ENCODE measurements at places on chromosomes 2 and 18.

- DNase-seq = no peak
These were observed 139.6 kb upstream of the B3GNT2 start for GRCh38 chr2:62056341-62056740.

- DNase-seq = no peak
These were observed 21.2 kb downstream of the TGFA start for GRCh38 chr2:70532244-70532935.

DNA sequence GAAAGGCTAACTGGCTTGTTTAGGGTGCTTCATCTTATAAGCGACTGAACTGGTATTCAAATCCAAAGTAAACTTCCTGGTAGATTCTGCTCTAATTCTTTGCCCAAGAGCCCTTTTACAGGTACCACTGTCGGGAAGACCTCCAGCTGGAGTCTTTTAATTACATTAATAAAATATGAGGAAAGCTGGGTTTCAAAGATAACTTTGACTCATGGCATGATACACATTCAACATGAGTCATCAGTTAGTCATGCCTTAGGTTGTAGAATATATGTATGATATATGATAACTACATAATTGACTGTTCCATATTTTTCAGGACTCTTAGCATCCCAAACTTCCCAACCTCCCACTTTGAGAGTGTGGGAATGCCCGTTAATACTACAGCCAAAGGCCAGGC, 32.3 kb downstream of the ZCCHC2 start:
- no peak for DNase-seq

- DNase-seq = no peak
These were observed 697.3 kb downstream of the TRIB2 start for GRCh38 chr2:13413989-13414388.

DNA sequence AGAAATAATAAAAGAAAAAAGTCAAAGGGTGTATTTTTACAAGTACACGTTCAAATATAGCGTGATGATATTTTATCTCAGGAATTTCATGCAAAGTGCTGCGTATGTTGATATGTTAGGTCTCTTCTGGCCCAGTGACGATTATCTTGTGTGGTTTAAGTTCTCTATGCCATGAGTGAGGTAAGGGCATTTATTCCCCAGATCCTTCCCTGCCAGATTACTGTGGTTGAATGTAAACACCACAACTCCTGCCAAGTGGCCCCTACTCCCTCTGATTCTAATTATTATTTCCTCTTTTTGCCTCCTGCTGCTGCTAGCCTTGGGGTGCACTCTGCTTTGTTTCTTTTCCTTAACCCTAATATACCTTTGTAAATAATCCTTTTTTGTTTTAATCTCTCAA, 12.2 kb downstream of the SCN2A start:
- no peak for DNase-seq

GRCh38 chr2:151481744-151482143, 72.0 kb downstream of the RIF1 start:
- no peak for DNase-seq

DNA sequence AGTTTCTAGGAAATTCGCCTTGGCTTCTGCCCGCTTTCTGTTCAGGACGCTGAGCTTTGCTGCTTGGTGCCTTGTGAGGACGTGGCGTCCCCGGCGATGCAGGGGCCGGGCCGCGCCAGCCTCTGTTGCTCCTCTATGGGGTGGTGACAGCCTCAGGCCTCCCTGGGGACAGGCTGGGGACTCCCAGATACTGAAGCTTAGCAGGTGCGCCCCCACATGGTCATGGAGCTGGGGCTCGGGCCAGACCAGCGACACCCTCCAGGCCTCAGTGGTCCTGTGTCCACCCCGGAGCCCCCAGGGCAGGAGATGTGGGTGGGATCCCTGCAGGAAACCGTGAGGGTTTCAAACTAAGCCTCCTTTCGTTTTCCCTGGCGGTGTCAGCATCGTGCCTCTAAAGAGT, 29.2 kb downstream of the KCNG2 start:
- no peak for DNase-seq

DNA sequence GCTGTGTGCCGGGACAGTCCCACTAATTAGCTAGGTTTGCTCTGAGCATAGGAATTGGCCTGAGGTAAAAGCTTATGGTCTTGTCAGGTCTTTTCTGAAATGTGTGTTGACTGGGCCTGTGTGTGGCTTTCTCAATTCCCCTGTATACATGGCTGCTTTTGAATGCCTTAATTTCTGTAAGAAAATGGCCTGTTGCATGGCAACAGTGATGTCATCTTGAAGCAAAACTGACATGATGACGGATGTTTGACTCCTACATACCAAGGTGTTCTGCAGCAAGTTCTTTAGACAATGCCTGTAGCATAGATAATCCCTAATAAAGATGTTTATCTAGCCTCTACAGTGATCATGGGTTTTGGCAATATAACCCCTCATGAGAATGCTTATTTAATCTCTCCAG, 198.5 kb downstream of the OTX1 start:
- DNase-seq = no peak

GRCh38 chr2:23413641-23414040, 28.7 kb downstream of the KLHL29 start:
- DNase-seq = no peak

DNA sequence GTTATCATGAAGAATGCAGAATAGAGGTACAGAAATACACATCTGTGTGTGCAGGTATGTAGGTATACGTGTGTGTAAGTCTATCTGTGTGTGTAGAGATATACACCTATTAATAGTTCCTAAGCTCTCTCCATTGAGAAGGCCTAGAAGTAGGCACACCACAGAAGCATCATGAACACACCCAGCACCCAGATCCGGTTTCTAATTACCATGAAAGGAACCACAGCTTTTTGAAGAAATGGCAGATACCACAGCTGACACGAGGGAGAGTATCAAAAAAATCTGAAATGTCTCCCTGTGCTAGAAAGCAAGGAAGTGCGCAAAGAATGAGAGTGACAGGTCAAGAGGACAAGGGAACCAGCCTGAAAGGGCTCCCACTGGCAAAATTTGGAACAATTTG, 27.7 kb upstream of the AP1S3 start:
- DNase-seq = no peak

DNA sequence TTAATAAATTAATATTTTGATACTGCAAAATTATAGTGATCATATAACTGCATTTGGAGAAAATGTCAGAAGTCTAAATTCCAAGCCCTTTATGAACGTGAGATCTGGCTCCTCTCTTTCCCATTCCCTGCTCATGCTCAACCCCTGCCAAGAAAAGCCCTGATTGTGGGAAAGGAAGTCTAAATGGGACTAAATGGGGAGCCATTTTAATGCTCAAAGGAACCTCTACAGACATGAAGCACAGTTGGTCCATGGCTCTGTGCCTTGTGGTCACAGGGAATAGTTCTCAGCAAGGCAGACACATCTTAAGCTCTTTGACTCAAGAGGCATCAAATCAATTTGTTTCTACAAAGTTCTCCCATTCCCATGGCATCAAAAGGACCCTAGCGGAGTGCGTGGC, 29.3 kb upstream of the INSIG2 start:
- no peak for DNase-seq

DNA sequence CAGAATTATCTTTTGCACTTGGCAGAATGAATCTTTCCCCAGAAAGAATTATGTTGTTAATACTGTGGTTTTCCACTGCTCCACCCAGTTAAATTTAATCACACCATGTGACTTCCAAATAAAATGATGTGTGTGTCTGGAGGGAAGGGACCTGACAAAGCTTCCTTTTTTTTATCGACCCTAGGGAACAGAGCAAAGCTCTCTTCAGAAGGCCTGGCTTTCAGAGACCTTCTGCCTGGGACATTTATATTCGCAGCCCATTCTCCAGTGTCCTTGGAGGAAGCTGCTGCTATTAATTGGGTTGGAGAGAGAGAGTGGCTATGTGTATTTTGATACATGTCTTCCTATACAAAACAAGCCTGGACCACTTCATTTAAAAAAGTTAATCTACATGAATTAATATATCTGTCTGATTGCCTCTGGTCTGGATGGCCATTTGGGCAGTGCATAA, 233.7 kb downstream of the PRKCE start:
- DNase-seq = no peak

GRCh38 chr2:42510608-42511243, 16.9 kb upstream of the KCNG3 start:
- no peak for DNase-seq

GRCh38 chr2:240947176-240947575, 41.0 kb downstream of the CROCC2 start:
- no peak for DNase-seq

GRCh38 chr18:51767293-51767692, 569.8 kb upstream of the MEX3C start:
- DNase-seq = no peak

DNA sequence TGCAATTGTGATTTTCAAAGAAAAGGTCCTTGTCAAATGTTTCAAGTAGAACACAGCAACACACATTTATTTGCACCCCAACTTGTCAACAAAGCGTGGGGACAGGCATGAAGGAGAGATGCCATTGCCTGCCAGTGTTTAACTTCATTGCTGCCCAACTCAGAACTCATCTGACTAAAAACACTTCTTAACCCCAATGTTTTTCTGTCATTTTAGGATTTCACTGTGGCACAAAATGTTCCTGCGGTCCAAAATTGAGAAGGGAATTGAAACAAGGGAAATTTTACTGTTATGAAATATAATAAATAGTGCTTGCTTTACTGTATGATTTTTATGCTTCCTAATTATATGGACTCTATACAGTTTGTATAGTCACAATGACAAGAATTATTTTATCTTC, 45.7 kb downstream of the PMAIP1 start:
- DNase-seq = no peak

DNA sequence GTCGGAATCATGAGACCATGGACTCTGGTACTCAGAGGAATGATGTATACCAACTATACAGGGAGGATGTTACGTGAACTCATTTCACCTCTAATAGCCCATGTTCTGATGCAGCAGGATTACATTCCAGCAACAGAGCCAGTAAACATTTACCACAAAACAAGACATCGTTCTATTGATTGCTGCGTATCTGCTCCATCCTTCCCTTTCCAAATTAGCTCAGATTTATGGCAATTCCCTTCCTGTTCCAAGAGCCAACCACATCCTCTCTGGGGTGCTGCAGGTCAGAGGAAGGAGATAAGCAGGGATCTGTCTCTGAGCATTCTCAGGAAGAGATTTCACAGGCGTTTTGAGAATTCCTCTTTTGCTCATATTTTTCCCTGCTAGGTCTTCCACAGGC, 98.3 kb downstream of the KLF7 start:
- DNase-seq = no peak

DNA sequence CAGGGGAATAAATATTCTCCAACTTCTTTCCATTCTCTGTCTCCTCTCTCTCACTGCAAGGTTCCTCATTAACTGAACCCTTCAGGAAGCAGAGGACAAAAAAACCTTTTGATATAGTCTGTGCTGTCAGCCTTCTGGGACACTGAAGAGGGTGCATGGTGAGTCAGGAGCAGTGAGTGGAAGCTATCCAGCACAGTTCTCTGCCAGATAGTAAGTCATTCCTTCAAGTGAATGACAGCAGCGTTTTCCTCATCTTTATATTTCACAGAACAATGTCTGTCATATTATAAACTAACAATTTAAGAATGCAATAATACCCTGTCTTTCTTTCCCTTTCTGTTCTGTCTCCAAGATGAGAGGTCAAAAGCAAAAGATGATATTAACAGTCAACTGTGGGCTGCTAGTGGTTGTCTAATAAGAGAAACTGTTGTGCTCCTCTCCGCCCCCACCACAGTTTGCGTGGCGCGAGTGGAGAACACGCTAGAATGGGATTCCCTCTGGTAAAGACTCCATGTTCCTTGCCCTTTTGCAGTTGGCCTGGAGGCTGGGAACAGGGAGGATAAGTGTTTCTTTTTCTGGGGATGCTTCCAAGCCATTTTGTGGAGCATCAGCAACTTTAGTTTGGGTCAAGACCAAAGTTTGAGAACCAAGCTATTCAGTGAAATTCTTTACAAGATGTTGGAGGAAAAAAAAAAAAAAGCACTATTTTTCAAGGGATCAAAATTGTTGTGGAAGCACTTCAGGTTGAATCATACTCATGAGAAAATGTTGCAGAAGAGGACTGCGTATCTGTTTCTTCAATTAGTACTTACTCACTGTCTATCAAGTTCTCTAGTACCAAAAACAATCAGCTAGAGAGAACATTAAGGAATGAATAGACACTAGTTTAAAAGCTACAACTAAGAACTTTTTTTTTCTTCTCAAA, 430.2 kb downstream of the SETBP1 start:
- DNase-seq = no peak

DNA sequence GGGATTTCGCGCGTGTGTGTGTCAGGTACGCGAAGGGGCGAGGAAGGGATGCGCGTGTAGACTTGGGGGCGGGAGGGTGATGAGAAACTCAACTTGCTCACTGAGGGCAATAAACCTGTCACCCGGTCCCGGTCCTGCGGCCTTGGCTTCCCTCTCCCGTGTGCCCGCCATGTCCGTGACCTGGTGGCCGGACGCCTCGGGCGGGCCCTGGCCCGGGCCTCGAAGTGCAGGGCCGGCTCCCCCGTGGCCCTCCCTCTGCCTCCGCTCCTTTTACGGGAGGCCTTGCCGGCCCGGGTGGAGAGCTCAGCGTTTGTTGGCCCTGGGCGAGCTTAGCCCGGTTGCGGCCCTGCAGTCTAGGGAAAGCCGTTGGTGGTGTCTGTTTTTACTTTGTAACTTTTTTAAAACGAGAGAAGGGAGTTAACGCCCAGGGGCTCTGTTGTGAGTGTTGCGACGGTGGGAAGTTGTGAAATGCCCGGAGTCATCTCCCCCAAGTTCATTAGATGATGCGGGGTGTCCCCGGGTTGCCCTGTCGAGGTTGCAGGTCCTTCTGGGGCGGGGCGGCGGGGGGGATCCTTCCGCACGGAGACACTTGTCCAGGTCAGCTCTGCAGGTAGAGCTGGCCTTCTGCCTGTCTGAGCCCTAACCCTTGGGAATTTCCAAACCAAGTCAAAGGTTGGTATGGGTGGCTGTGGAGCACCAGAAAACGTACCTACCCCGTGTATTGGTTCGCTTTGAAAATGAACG, 883 bp downstream of the SMCHD1 start:
- DNase-seq = peak; percentile 28

DNA sequence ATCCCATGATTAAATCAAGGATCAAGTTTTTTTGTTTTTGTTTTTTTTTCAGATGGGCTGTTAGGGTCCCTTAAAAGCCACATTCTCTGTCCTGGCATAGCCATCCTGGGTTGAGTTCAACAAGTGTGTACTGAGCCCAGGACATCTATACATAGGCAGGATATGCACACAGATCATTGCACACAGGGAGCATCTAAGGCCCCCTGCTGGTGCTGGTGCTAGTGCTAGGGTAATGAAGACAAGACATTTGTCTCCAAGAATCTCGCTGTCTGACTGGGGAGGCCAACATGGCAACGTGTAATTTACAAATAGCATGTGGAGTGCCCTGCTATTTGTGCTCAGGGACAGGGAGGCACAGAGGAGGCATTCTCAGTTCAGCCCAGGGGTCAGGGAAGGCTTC, 124.5 kb downstream of the VAPA start:
- DNase-seq = no peak

DNA sequence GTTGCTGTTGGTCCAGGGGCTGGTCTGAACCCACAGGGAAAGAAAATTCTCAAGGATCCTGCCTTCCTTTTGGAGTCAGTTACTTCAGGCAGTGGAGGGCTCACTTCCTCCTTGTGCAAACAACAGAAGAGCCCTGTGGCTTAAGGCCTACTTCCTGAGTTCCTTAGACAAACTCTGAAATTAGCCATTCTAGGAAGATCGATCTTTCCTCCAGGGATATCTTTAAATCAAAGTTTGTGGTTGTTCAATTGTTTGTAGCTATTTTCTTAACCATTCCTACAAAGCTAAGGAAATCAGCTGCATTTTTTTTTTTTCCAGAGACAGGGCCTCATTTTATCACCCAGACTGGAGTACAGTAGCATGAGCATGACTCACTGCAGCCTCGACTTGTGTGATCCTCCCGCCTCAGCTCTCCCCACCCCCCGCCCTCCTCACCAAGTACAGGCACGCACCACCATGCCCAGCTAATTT, 156.0 kb downstream of the TANC1 start:
- DNase-seq = no peak

- DNase-seq = no peak
These were observed 173.9 kb downstream of the HDAC4 start for GRCh38 chr2:239226677-239227581.

Data from activated gamma-delta T cell treated with anti-CD3 and anti-CD28 coated beads, Interleukin-2, amount 50 U/mL, for 16 hours (primary cell).